ENCODE measurements at places on chromosomes 5 and 9. TPM values are rescaled to one million over a fixed set of nuclear protein-coding genes. Genes with fewer than 3 reads are reported as not detected.

KIF24 gene
- total RNA-seq, result 7.4 TPM

ZFAND5 gene
- 116 TPM for total RNA-seq

PTPDC1 gene
- 10.0 TPM for total RNA-seq

GRCh38 chr9:133403766-133404453, 13.9 kb downstream of the REXO4 start:
- H3K4me3 ChIP-seq, result no peak overlapping the region
- peaks cover 7% of the 10 kb centered on the region for H3K4me1 ChIP-seq
- H3K27ac ChIP-seq, result no peak overlapping the region
- DNase-seq, result peak; percentile 68
- H3K36me3 ChIP-seq, result peaks cover 9% of the 10 kb centered on the region
- no peaks in the 10 kb centered on the region for H3K27me3 ChIP-seq

GRCh38 chr5:109921735-109922380, 232.1 kb downstream of the MAN2A1 start:
- H3K27ac ChIP-seq, result peak overlapping the region; percentile 3
- no peaks in the 10 kb centered on the region for H3K27me3 ChIP-seq
- peak; percentile 59 for DNase-seq

DNA sequence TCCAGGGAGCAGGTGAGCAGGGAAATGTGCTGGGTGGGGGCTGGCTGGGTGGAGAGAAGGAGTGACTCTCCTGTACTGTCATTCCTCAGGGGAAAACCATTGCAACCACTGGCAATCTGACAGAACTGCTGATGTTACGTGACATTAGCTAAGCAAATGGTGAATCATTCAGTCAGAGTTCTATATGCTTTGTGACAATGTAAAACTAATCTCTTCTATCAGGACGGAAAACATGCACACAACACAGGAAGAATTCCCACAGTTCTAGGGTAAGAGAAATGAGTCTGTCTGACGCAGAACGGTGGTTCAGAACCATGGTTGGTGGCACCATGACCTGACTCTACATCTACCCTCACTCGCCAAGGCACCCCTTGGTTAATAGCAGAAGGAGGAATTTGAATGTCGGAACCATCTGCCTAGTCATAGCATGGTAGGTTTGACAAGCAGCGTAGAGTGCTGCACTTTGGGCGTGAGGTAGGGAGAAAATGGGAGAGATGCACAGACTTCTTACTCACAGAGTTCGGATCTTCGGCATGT, 243.6 kb upstream of the PANK3 start:
- H3K4me1 ChIP-seq, result peaks cover 50% of the 10 kb centered on the region
- H3K4me3 ChIP-seq, result peak overlapping the region; percentile 57
- H3K27ac ChIP-seq, result peak overlapping the region; percentile 61
- peaks cover 2% of the 10 kb centered on the region for H3K36me3 ChIP-seq

DNA sequence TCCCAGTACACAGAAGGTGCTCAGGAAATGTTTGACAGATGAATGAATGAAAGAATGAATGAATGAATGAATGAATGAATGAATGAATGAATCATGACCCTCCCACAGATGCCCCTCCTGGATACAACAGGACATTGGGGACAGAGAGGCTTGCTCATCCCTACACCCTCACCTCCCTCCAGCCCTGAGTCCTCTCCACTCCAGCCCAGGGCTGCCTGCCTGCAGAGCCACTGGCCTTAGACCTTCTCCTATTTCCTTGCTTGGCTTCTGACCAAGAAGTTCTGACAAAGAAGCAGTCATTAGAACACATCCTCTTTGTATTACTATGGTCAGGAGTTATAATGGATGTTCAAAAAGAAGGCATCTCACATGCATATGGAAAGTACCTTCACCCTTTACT, 240.7 kb upstream of the DAPK1 start:
- peaks cover 12% of the 10 kb centered on the region for H3K27me3 ChIP-seq
- no peaks in the 10 kb centered on the region for H3K36me3 ChIP-seq
- no peak overlapping the region for H3K27ac ChIP-seq
- no peak overlapping the region for H3K4me3 ChIP-seq
- no peak for DNase-seq
- no peaks in the 10 kb centered on the region for H3K4me1 ChIP-seq

DNA sequence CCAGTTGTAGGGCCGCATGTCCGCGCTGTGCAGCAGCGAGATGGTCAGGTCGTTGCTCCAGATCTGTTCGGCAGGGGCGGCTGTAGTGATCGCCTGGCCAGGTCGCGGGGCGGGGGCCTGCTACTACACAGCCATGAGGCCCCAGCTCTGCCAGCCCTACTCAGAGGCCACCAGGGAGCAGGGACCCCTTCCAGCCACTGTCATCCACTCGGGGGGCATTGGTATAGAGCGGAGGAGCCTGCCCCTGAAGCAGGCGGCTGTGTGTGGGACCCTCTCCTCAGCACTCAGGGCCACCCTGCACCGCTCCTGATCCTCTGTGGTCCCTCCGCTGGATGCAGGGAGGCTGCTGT, 1.7 kb downstream of the FBXW5 start:
- H3K27me3 ChIP-seq, result no peaks in the 10 kb centered on the region
- H3K36me3 ChIP-seq, result peaks cover 1% of the 10 kb centered on the region
- no peak overlapping the region for H3K27ac ChIP-seq
- H3K4me3 ChIP-seq, result peak overlapping the region; percentile 55
- DNase-seq, result no peak

DNA sequence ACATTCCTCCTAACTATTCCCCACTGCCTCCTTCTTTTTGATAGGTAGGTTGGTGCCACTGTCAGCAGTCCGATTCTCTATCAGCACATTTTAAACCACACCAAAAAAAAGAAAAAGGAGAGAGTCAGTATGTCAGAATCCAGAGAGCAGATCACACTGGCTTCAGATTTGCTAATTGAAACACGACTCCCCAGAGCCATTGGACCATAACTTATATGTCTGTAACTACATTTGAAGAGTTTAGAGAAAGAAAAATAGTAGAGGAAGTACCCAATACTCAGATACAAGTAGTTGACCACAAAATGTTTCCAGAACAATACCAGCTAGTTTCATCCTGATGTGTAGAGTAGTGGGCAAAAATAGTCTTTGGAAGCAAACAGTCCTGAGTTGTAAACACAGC, 216.6 kb downstream of the NR2F1-AS1 start:
- no peak overlapping the region for H3K27ac ChIP-seq
- no peaks in the 10 kb centered on the region for H3K4me1 ChIP-seq
- no peaks in the 10 kb centered on the region for H3K27me3 ChIP-seq
- H3K4me3 ChIP-seq, result no peak overlapping the region
- DNase-seq, result no peak
- H3K36me3 ChIP-seq, result no peaks in the 10 kb centered on the region

- DNase-seq, result peak; percentile 8
- H3K36me3 ChIP-seq, result peaks cover 30% of the 10 kb centered on the region
- H3K27me3 ChIP-seq, result no peaks in the 10 kb centered on the region
- peak overlapping the region; percentile 29 for H3K4me3 ChIP-seq
- H3K4me1 ChIP-seq, result peaks cover 40% of the 10 kb centered on the region
- H3K27ac ChIP-seq, result peak overlapping the region; percentile 92
Observed at GRCh38 chr5:133977161-133977787, 8.8 kb upstream of the C5orf15 start.

DNA sequence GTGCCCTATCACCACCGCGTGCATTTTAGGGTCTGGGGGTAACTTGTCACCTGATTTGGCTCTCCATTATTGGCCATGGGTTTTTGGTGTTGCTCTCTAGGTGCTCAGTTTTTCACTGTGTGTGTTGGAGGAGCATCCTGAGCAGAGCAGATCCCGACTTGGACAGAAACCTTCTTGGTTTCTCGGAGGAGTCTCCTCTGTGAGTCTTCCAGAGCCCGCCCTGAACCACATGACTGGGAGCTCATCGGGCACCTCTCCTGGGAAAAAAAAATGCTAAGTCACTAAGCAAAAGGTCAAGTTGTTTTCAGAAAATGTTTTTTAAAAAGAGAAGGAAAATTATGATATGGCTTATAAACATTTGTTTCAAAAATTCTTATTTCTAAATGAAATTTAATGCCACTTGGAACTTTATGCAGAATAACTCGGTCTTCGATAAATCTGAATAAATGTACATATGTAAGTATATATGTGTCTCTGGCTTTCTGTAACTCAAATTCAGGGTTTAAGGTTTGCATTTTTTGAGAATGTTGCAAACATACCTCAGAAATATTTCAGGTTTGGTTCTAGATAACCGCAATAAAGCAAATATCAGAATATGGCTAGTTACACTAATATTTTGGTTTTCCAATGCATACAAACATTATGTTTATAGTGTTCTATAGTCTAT, 255.2 kb downstream of the AUH start:
- peaks cover 13% of the 10 kb centered on the region for H3K36me3 ChIP-seq
- no peaks in the 10 kb centered on the region for H3K27me3 ChIP-seq
- H3K4me3 ChIP-seq, result no peak overlapping the region
- H3K27ac ChIP-seq, result no peak overlapping the region
- peaks cover 53% of the 10 kb centered on the region for H3K4me1 ChIP-seq

DNA sequence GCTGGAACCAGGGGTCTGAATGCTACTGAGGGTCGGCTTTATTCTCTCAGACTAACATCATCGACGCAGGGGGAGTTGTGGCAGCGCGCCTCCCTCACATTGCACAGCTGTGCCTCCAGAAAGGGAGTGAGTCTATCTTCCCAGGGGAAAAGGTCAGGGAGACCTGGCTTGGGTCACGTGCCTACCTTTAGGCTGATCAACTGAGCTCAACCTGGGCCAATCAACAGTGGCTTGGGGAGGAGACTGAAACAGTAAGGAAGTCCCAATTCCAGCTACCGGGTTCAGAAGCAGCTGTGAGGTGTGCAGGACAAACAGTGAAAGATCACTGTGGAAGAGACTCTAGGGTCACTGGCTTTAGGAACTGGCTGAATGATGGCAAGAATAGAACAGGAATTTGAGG, 14.3 kb downstream of the SNX30 start:
- no peak overlapping the region for H3K4me3 ChIP-seq
- no peaks in the 10 kb centered on the region for H3K27me3 ChIP-seq
- DNase-seq, result no peak
- peaks cover 26% of the 10 kb centered on the region for H3K4me1 ChIP-seq
- no peak overlapping the region for H3K27ac ChIP-seq

- H3K27me3 ChIP-seq, result peaks cover 76% of the 10 kb centered on the region
- no peak overlapping the region for H3K4me3 ChIP-seq
- no peak for DNase-seq
- no peak overlapping the region for H3K27ac ChIP-seq
Observed at GRCh38 chr5:138706655-138707480, 46.4 kb upstream of the CTNNA1 start.

DNA sequence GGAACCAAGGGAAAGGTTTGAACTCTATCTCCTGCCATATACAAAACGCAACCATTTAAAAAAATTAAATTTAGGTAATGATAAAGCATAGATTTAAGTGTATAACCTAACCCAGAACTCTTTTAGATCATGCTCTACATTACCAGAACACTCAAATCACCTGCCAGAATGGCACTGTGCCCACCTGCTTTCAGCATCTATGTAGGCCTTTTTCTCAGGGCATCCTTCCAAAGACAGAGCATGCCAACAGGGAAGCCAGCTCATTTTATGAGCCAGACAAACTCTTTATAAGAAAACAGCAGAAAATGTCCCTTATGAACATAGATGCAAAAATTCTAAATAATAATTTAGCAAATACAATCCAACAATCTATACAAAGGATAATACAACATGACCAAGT, 47.9 kb upstream of the SMAD5 start:
- no peak overlapping the region for H3K27ac ChIP-seq
- H3K4me3 ChIP-seq, result no peak overlapping the region
- DNase-seq, result no peak
- H3K36me3 ChIP-seq, result no peaks in the 10 kb centered on the region
- peaks cover 12% of the 10 kb centered on the region for H3K27me3 ChIP-seq
- H3K4me1 ChIP-seq, result peaks cover 7% of the 10 kb centered on the region

DNA sequence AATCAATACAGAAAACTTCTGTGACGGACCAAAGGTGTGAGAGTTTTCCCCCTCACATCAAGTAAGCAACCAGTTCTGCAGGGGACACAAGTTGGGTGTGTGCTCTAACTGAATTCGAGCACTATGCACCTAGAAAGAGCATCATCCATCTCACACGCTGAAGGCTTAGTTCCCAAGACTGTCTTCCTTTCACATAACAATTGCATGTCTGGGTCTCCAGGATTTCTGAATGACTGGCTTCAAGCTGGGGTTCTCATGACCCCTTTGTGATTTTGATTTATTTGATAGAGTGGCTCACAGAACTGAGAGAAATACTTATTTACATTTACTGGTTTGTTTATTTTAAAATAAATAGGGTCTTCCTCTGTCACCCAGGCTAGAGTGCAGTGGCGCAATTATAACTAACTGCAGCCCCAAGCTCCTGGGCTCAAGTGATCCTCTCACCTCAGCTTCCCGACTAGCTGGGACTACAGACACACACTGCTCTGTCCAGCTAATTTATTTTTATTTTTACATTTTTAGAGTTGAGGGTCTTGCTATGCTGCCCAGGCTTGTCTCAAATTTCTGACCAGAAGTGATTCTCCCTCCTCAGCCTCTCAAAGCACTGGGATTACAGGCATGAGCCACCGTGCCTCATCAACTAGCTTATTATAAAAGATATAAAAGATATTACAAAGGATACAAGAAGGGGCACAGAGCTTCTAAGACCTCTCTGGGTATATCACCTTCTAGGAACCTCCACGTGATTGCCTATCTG, 316.7 kb upstream of the CDH12 start:
- H3K27ac ChIP-seq, result no peak overlapping the region
- no peaks in the 10 kb centered on the region for H3K27me3 ChIP-seq
- no peaks in the 10 kb centered on the region for H3K36me3 ChIP-seq
- no peaks in the 10 kb centered on the region for H3K4me1 ChIP-seq
- no peak overlapping the region for H3K4me3 ChIP-seq

DNA sequence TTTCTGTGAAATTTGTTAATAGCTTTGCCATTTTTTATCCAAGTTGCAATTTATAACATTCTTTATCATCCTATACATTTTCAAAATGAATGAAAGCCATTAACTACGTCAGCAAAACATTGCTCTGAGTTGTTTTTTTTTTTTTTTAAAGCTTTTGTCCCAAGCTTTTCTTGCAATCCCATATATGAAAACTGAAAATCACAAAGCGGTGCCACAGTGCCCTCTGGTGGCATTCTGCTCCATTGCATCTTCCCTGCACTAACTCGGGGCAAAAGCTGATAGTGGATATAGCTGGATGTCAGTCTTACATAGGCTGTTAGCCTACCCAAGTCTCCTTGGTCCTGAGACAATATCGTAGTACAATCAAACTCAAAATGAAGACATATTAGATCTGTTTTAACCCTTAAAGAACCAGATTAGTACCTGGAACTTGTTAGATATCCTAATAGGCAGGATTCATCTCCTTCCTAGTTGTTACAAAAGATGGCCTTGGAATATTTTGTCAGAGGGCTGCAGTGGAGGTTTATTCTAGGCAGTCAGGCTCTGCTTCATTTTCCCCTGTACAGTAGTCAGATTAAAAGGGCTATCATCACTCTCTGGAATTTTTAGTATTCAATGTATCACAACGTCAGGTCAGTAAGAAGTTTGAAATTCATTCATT, 669.9 kb downstream of the PTPRD start:
- H3K36me3 ChIP-seq, result no peaks in the 10 kb centered on the region
- H3K27ac ChIP-seq, result no peak overlapping the region
- no peak overlapping the region for H3K4me3 ChIP-seq
- peak; percentile 55 for DNase-seq

- H3K4me3 ChIP-seq, result no peak overlapping the region
- H3K36me3 ChIP-seq, result peaks cover 24% of the 10 kb centered on the region
- peaks cover 25% of the 10 kb centered on the region for H3K4me1 ChIP-seq
- no peaks in the 10 kb centered on the region for H3K27me3 ChIP-seq
Observed at GRCh38 chr5:151186538-151186937, 29.0 kb upstream of the ANXA6 start.

Data from activated T-cell treated with anti-CD3 and anti-CD28 coated beads, Interleukin-2, amount 50 U/mL, for 72 hours (primary cell).